ENCODE measurements at places on chromosomes 3 and 15.

- DNase-seq: peak; percentile 28
These were observed 59.3 kb upstream of the CHMP2B start for GRCh38 chr3:87167628-87168456.

DNA sequence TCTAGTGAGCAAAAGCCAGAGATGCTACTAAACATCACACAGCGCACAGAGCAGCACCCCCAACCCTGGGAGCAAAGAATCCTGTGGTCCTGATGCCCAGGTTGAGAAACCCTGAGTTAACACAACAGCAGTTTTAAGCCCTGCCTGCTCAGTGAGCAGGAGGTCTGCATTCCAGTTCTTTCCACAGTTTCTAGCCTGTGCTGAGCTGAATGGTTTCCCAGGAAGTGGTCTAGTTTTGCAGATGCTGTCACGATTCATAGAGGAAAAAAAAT, 171.1 kb upstream of the PROK2 start:
- no peak for DNase-seq

DNA sequence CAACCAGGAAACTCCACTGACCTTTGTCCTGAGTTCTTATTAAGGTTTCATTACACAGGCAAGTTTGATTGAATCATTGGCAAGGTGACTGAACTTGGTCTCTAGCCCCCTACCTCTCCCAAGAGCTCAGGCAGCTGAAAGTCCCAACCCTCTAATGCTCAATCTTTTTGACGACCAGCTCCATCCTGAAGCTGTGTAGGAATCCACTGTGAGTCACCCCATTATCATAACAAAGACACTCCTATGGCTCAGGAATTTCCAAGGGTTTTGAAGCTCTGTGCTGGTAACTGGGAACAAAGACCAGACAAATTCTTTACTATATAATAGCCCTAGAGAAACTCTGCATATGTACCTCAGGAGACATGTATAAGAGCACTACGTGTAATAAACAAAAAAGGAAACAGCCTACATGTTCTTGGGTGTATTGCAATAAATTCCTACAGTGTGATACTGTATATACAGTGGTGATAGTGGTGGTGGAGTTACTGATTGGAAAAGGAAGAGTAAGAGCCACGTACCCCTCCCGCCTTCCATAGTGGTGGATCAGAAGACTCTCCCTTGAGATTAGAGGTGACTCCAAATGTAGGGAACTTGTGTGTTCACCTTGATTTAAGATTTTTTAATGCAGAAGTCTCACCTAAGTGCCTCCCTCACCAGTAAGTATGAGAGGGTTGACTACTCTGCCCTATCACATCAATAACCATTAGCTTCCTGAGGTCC, 116.6 kb downstream of the ST8SIA2 start:
- DNase-seq: no peak

DNA sequence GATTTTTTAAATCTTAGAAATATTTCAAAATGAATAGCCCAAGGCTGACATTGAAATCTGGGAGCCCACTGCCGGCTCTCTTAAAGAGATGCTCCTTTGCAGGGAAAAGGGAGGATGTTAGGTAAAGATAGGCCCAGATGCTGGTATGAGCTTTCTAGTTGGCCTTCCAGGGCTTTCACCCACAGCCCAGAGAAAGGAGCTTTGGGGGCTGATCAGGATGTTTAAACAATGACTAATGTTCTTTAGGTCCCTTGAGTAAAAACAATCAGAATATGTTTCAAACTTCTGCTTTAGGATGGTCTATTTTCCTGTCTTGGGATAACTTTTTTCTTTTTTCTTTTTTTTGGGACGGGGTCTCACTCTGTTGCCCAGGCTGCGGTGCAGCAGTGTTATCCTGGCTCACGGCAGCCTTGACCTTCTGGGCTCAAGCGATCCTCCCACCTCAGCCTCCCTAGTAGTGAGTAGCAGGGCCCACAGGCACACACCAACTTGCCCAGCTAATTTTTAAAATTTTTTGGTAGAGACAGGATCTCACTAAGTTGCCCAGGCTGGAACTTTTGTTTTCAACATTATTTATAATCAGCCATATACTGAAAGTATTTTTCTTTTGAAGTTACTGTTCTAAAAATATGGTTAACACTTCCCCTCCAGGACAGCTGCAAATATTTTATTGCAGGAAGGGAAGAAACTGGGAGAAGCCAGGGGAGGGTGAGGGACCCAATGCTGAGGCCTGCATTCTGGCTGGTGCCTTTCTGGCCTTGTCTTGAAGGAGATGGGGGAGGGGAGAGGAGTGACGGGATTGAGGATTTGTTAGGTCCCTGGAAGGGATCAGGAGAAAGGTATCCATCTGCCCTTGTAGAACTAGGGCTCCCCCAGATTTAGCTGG, 70.1 kb downstream of the TRAK1 start:
- DNase-seq: no peak

- peak; percentile 3 for DNase-seq
These were observed 668 bp downstream of the THRB start for GRCh38 chr3:24493746-24494617.

DNA sequence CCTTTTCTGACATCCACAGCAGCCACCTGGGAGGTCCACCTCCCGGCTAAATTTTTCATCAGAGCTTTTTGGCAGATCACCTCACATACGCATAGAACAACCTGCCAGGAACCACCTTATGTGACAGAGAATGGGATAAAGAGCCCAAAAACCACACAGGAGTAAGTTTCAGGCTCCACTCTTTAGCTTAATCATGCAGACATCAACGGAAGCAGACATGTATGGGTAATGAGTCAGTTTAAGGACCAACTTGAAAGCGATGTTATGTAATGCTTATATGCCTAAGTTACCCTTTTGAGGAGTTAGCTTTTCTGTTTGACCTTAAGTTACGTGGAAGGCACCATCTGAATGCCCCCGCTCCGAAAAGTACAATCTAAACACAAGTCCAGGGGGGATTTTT, 183.3 kb upstream of the BHLHE40 start:
- DNase-seq: no peak

- no peak for DNase-seq
These were observed 13.6 kb downstream of the RARRES1 start for GRCh38 chr3:158718490-158719170.

All from activated CD4-positive, alpha-beta T cell treated with anti-CD3 and anti-CD28 coated beads for 48 hours (primary cell).